Nephron progenitor cell (in vitro differentiated cells): ENCODE measurements at places on chromosomes 2 and 18.

DNA sequence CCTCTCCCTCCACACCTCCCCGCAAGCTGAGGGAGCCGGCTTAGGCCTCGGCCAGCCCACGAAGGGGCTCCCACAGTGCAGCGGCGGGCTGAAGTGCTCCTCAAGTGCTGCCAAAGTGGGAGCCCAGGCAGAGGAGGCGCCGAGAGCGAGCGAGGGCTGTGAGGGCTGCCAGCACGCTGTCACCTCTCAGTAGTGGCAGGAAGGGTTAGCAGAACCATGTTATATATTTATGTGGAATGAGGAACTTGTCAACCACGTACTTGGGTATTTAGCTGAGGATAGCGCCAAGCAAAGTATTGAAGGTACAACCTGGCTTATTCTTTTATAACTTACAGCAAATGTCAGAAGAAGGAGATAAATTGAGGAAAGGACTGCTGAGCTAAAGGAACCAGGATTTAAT lies 144.1 kb upstream of the MGAT5 start:
- DNase-seq = no peak

- peak; percentile 96 for DNase-seq
Measured at GRCh38 chr2:214410918-214411554, at the start of gene VWC2L. VWC2L (plus strand) TSS chr2:214411054; CDS start chr2:214414194, 3,140 bp downstream.

DNA sequence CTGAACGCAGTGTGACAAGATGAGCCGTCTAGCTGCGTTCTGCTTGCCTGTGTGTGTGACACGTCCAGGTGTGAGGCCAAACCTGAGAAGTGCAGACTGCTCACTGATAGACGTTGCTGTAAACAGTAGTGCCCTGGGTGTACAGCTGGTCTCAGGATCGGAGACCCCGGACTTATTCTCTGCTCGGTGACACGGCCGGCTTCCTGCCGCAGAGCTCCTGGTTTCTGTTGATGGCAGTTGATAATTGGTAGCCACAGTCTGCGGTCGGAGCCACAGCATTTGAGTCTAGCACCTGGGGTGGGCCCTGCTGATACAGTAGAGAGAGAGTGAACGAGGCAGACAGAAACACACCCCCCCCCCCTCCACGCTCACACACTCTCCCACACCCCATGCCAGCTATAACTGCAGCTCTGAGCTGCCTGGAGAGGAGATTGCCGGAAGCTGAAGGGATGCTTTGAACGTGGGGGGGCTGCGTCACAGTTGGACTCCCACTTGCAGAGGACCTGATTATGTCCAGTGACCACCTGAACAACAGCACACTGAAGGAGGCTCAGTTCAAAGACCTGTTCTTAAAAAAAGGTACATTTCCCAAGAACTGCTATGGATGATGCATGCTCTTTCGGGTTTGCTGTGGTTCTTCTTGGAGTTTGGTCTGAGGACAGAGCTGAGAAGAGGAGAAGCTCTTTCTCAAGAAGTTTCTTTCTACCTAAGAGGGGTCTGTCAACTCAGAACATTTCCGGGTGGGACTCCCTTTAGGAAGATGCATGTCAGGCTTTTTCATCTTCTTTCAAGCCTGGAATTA lies 114.0 kb downstream of the FAM210A start:
- DNase-seq = no peak

- no peak for DNase-seq
Measured at GRCh38 chr2:119838179-119838578, 78.5 kb downstream of the PTPN4 start.

GRCh38 chr2:218082586-218083351 lies 13.7 kb downstream of the RUFY4 start:
- DNase-seq = no peak

GRCh38 chr2:139885921-139886498 lies 1105.8 kb upstream of the NXPH2 start:
- no peak for DNase-seq

DNA sequence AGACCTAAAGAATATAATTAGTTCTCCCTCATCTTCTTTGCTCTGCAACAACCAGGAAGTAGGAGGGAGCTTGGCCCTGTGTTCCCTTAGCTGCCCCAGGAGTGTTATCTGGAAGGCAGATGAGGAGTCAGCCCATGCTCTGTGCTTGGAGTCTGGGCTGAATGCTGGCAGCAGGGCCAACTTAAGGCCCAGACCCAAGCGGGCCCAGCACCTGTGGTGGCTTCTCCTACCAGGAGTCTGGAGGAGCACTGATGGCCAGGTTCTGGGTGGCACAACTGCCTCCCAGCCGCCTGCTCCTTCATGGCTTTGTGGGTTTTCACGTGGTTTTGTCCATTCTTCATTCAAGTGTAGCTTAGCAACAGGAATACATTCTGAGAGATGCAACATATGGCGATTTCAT lies 1910.7 kb upstream of the LRRTM1 start:
- DNase-seq = no peak

DNA sequence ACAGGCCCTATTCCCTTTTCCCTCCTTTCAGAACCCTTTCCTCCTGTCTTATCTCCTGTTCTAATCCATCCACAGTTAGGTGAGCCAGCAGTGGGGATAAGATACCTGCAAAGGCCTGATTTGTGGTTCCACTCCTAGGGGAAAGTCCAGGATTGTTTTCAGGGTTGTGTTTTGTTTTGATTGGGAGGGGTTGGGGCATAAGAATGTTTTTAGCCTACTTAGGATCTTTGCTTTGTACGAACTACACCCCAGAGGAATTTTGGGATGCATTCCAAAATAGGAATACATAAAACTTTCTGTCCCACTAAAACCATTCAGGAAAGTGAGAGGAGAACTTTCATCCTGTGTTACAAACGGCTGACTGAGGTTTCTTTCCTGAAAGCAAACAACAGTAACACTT lies 150.8 kb upstream of the PGAP1 start:
- DNase-seq = no peak

DNA sequence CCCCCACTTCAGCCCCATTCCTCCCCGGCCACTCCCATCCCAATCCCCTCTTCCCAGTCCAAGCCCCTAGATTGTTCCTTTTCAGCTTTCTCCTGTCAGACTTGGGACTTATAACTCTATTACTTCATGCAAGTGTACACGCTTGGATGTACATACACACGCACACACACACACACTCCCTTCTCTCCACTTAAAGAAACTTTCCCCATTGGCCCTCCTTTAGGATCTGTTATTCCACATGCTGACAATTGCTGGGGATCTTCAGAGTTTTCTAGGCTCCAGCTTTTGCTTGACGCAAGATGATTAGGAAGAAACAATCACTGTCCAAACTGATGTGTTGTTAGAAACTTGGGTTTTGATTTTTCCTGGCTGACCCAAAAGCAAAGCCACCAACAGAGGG lies 75.4 kb downstream of the CDK15 start:
- no peak for DNase-seq

- DNase-seq = peak; percentile 13
Measured at GRCh38 chr2:235170536-235171521, 219.0 kb downstream of the SH3BP4 start.

DNA sequence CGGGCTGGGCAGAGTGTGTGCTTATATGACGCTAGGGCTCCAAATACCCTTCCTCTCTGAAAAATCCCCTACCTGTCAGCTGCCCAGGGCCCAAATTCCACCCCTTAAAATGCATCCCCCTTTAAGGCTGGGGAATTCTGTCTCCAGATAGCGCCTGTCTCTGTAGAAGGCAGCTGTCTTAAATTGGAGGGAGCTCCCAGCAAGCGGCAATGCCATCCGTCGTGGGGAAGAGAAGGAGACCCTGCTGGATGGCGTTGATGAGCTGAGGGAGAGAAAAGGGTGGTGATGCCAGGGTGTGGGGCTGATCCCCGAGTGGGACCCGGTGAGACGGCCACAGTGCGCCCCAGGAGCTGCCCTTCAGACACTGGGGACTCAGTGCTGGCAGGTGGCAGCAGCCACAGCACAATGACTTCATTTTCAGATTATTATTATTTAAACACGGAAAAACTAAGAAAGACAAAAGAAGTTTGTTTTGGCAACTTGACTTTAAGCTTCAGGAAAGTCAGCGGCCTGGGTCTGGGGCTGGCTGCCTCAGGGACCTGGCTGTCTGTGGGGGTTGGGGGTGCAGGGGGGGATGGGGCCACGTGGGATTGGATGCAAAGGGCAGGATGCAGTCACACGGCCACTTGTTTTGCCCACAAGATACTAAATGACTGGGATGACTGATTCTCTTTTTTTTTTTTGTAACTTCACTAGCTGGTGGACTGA lies 152.8 kb downstream of the TFCP2L1 start:
- no peak for DNase-seq

GRCh38 chr2:118492335-118492734 lies 355.1 kb downstream of the EN1 start:
- no peak for DNase-seq

DNA sequence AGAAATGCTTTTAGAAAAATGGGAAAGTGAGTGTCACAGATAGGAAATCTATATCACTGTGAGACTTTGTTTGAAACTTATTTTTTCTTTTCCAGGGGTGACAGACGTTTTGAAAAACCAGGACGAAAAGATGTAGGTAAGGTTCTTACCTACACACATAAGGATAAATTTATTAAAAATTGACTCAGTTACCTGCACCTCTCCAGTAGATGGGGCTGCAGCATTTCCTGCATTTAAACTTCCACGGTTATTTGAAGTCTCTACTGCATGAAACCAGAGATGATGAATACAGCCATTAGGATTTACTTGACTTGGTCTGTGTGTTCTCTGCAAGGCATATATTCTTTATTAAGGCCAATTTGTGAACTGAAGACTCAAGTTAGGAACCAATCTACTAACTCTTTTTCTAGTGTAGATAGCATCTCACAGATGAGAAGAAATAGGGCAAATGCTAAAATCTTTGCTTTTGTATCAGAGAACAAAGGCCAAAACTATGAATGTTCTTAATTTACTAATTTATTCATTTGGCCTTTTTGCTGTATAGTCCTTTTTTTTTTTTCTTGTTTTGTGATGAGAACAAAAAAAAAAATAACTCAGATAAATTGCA lies 15.0 kb downstream of the KCNJ13 start:
- no peak for DNase-seq

- DNase-seq = no peak
Measured at GRCh38 chr2:119229716-119230115, 6.1 kb downstream of the STEAP3 start.

- peak; percentile 56 for DNase-seq
Measured at GRCh38 chr2:237060534-237061312, 25.0 kb upstream of the COPS8 start.

GRCh38 chr2:95351598-95351915 lies 51.0 kb upstream of the FAHD2A start:
- no peak for DNase-seq

DNA sequence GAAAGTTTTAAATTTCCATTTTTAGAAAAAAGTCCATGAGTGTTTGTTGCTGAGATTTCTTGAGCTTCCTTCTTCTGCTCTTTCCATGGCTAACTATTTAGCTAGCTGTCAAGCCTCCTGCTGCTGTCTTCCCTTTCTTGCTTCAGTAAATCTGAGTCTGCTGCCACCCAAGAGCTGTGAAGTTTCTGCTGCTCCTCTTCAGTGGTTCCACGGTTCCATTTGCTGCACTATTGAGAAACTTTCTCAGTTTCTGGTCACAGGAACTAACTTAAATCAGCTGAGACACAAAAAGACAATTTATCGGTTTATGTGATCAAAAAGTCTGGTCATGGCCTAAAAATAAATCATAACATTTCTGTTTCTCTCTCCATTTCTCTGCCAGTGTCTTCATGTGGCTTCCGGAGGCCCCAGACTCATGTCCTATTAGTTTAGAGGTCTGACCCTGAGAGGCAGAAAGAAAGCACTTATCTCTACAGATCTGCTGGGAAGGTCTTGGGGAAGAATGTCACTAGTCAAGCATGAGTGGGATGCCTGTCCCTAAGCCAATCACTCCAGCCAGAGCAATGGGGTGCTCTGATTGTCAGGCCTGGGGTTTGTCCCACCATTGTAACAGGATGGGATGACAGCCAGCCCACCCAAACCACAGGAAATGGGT lies 73.0 kb upstream of the ARL4C start:
- no peak for DNase-seq

DNA sequence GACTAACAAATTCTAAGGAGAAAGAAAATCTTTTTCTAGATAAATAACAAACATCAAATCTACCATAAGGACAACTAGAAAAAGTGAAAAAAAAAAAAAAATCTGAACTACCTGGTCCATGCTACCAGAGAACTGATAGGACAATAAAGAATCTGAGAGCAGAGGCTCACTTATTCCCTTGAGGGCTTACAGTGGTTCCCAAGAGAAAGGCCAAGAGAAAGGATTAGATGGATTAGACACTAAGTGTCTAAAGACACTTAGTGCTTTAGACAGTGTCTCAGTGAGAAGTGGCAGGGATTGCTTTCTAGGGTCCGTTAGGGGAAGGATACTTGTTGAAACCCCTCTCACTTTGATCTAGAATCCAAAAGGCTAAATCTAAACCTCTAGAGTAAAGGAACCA lies 78.2 kb downstream of the COA5 start:
- DNase-seq = no peak

GRCh38 chr2:54949431-54949830 lies 100.8 kb downstream of the RTN4 start:
- DNase-seq = no peak

GRCh38 chr2:115165529-115166109 lies 723.2 kb downstream of the DPP10 start:
- DNase-seq = peak; percentile 35

- no peak for DNase-seq
Measured at GRCh38 chr2:100857915-100858314, 38.0 kb downstream of the NPAS2 start.

- DNase-seq = no peak
Measured at GRCh38 chr18:45250479-45250878, 364.8 kb upstream of the SLC14A2 start.
